CD4-positive, alpha-beta T cell treated with Interleukin-1 beta for 1 hour (primary cell): ENCODE measurements at places on chromosomes 6 and 20.

DNA sequence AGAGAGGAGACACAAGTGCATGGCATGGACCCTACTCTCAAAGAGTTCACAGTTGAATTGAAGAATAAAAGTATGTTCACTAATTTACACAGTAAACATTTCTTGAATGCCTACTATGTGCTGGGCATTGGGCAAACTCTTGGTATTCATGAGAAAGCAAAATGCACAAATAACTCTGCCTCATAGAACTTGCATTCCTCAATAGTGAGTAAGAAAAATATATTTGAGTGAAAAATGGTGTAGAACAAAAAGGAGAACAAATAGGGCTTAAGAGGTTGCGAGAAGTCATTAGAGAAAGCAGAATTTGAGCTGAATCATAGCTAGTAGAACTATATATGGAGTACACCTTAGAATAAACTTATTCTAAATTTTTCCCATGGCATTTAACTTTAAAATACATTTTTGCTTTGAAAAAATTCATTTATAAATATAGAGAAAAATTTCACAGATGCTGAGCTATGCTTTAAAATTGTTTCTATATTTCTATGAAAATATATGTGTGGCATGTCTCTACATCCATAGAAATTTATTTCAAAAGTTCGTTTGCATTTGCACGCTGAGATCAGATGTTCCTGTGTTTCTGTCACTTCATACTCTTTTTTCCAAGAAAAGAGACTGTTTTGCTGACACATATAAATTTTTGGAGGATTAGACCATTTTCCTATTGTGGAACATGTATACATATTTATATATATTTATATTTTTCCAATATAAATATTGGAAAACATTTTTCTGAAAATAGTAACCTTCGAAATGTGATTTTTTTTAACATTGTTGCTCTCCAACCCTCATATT is 236.1 kb downstream of the KCNQ5 start:
- DNase-seq, result no peak

DNA sequence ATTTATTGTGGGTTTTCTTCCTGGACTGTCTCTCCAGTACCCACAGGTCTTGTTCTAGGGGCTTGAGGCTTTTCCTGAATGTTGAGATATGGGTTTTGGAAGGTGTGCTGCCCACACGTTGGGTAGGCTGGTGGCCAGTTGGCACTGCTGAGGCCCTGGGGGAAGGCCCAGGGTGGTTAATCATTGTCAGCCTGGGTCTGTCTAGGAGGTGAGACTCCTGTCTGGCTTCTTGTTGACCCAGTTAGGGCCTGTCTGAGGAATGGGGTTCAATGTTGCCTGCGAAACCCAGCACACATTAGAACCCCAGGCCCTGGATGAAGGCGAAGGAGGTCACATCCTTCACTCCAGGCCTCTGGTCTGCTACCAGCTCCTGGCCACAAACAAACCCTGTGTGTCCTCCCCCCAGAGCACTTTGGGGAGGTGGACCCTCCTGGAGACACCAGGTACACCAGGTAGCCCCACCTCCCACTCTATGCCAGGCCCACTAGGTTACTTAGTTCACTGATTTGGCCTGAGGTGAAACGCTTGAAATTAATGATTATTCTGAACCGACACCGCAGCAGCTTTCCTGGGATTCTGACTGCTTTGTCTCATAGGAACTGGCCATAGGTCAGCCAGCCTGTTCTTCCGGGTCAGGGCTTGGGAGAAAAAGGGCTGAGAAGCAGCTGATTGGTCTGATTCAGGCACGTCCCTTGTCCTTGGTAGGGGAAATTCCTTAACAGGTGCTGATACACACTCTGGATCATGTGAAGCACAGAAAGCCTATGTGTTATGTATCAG is 15.2 kb downstream of the DNMT3B start:
- no peak for DNase-seq

- DNase-seq, result peak; percentile 35
These were observed 89.2 kb downstream of the RSPH3 start for GRCh38 chr6:158910484-158911440.

DNA sequence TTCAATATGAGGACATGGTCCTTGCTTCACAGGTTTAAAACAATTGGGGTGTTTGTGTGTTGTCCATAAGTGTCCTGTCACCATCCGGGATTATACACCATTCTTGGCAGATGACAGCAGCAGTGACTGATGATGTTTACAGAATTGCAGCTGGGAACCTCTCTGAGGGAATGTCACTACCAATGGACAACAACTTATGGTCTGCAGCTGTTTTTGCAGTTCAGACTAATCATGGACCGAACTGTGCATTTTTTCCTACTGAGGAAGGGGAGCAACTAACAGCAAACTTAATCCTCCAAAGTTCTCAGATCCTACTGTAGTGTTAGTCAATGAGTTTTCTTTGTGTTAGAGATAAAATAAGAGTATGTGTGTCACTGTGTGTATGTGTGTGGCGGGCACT is 26.0 kb downstream of the FAM229B start:
- no peak for DNase-seq

DNA sequence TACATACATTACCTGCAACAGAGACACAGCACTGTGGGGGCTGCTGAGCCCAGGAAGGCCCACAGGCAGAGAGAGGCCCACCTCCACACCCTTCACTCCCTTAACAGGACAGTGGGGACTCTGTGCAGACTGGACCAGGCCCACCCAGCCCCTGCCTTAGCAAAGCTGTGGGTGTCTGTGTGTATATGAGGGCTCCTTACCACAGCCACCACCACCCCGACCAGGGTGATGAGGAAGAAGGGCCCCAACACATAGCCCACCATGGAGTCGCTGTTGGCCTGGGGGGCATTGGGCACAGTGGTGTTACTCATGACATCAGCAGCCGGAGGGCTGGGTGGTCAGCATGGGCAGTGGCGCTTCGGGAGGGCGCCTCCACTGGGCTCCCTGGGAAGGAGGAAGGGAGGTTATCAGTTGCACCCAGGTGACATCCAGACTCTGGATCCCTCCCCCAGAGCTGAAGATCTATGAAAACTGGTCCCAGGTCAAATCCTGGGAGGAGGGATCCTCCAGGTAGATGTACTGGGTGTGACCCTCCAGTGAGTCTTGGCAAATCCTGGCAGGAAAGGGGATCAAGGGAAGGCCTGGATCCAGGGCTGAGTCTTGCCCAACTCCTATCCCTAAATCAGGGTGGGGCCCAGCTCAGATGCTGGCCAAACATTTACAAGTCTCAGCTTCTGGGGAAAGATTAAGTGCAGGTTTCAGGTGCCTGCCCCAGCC is 1.2 kb downstream of the SMIM29 start:
- no peak for DNase-seq

- DNase-seq, result no peak
These were observed 2.8 kb downstream of the RAET1E start for GRCh38 chr6:149895048-149895590.

DNA sequence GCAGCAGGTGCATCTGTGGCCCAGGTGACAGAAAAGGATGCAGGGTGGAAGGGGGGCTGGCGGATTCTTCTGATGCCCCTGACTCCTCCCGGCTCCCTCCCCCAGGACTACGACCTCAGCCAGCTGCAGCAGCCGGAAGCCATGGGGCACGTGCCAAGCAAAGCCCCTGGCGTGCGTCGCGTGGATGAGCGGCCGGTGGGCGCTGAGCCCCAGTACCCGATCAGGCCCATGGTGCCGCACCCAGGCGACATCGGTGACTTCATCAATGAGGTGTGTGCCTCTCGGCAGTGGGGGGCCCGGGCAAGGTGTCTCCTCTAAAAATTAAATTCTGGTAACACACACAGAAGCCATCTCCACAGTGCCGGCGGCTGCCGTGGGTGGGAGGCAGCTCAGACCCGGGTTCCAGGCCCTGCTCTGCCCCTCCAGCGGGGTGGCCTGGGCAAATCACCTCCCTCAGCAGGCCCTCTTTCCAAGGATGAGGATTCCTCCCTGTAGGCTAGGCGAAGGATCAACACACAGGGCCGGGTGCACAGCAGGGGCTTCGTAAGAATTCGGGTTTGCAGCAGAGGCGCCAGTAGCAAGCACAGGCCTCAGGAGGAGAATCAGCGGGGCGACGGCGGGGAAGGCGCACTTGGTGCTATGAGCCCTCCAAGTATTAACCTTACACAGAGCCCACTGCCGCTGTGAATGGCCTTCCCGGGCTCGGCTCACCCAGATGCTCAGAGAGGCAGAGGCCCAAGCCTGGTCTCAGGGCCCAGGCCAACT is 131.5 kb downstream of the TAF4 start:
- no peak for DNase-seq

DNA sequence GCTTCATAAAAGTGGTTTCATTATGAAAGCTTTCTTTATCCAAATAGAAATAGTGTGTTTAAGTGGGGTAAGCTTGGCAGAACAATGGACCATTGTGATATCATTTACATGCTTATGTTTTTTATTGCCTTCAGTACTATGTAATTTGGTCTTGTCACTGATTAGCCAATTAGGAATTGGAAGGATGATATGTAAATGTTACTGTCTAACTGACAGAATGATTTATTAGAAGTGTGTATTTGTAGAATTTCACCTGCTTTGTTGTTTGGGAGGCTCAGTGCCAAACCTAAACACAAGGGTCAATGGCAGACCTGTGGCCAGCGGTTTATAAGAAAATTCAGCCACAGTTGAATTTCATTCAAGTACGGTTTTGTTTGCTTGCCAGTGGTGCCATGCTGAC is 39.0 kb downstream of the AIG1 start:
- no peak for DNase-seq

- DNase-seq, result peak; percentile 4
These were observed 199.3 kb downstream of the ARID1B start for GRCh38 chr6:156976216-156977127.

GRCh38 chr20:25587536-25587935 is 2.2 kb upstream of the NINL start:
- DNase-seq, result no peak

DNA sequence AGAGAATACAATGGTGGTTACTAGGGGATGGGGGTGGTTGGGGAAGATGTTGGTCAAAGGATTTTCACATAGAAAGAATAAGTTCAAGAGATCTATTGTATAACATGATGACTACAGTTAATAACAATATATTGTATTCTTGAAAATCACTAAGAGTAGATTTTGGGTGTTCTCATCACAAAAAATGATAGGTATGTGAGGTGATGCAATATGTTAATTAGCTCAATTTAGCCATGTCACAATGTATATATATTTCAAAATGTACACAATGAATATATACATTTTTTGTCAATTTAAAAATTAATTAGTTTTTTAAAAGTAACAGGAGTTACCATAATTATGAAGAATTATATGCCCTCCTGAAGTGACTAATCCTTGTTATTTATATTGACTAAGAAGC is 22.3 kb downstream of the ZNF133 start:
- no peak for DNase-seq

DNA sequence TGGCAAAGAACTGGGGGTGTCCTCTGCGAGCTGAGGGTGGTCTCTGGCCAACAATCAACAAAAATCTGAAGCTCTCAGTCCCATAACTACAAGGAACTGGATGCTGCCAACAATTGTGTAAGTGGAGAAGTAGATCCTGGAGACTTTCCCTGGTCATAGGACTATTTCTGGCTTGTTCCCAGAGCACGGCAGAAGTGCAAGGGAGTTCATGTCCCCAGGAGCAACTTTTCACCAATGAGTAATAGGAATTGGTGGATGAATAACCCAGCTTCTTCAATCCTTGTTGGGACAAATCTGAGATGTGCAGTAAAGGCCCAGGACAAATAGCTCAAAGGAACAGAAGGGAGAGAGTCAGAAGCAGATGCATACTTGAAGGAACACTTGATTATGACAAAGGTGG is 95.5 kb downstream of the QRSL1 start:
- DNase-seq, result no peak

DNA sequence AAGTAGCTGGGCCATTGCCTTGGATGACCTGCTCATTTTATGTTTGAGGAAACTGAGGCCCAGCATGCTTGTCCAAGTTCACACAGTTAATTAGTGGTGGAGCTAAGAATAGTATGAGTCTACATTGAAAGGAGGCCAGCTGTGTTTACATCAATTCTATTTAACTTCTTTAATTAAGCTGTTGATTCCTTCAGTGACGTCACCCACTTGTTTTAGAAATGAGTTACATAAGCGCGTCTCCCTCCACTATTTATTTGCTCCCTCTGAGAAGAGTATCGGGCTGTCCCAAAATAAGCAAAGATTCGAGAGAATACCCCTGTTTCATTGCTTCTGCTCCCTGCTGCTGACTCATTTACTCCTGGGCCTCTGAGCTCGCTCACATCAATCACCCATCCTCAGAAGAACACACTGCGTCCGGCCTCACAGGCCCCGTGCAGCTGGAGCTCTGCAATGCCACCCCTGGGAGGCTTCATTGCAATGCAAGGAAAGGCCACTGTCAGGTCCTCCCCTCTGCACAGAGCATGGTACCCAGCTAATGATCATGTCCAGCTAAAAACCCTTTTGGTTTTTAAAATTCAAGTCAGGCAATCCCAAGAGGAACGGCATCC is 74.8 kb upstream of the BMP2 start:
- DNase-seq, result no peak

DNA sequence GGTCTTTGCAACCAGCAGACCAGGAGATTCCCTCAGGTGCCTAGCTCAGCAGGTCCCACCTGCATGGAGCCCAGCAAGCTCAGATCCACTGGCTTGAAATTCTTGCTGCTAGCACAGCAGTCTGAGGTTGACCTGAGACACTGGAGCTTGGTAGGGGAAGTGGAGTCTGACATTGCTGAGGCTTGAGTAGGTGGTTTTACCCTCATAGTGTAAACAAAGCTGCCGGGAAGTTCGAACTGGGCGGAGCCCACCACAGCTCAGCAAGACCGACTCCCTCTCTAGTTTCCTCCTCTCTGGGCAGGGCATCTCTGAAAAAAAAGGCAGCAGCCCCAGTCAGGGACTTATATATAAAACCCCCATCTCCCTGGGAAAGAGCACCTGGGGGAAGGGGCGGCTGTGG is 34.3 kb downstream of the PRSS35 start:
- DNase-seq, result peak; percentile 4

DNA sequence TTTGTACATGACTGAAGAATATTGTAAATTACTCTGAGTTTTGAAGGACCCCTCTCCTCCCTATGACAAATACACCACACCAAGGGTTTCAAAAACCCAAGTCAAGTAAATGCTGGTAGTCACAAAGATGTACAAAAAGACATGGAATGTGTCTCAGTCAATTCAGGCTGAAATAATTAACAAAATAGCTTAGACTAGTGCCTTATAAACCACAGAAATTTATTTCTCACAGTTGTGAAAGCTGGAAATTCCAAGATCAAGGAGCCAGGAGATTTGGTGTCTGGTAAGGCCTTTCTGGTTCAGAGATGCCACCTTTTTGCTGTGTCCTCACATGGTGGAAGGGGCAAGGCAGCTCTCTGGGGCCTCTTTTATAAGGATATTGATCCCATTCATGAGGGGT is 202.3 kb upstream of the RIN2 start:
- DNase-seq, result no peak

DNA sequence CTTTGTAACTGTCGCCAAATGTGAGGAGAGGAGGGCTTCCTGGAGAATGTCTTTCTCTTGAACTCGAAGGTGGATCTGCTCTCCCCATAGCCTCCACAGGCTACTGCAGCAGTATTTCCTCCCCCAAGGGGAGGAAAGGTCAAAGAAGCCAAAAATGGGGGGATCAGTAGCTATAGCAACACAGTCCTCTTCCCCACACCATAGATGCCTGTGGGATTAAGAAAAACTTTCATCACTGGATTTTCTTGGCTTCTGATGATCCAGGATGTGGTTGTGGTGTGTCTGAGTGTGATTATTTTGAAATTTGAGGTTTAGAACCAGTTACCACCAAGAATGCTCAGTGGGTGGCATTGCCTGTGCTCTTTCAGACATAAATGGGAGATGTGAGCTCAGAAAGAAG is 140.1 kb upstream of the SPACA1 start:
- peak; percentile 15 for DNase-seq
